ENCODE measurements at places on chromosomes 4 and X.

DNA sequence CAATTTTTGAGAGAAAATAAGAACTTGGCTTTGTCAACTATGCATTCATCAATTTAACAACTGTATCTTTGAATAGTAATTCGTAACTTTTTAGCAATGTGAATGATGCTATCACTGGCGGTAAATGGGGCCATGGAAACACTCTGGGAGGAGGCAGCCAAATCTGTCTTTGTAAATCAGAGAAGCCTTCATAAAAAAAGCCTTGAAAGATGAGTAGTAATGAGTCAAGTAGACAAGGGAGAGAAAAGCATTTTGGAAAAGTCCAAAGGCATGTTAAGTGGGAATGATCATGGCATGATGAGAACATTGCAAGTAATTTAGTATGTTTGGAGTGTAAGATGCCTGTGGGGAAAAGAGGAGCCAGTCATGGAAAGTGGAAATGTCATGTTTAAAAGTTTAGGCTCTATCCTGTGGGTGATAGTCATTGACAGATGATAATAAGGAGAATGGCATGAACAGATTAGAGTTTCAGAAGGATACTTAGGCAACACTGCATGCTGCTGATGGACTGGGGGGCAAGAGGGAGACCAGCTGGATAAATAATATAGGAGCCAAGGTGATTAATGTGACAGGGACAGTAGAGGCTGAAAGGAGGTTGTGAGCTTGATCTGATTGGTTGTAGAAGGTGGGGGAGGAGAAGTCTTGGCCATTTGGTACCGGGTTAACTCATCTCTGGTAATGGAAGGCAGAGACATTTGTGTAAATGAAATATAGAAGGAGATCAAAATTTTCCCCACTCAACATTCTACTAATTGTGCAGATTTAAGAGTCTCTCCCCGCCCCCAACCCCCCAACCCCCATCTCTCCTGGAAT, 16.3 kb downstream of the SPRY1 start:
- H3K27me3 ChIP-seq, result no peaks in the 10 kb centered on the region
- peak overlapping the region; percentile 76 for H3K27ac ChIP-seq
- no peaks in the 10 kb centered on the region for H3K36me3 ChIP-seq
- no peak for DNase-seq
- peaks cover 52% of the 10 kb centered on the region for H3K4me1 ChIP-seq

DNA sequence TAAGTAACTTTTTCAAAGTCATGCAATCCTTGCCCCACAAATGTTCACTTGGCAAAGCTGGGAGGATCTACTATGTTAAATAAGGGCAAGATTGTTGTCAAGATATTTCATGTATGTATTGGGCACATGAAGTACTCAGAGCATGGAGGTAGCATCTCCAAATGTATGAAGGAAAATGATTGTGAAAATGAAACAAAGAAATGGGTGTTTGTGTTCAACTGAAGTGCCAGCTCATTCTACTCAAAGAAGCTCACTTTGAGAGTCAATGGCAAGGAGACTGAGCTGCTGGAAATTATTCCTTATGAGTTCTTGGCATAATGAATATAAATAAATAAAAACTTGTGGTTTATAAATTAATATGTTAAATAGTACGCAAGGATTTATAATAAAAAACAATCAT, 124.5 kb upstream of the ARSJ start:
- H3K27ac ChIP-seq, result no peak overlapping the region
- H3K27me3 ChIP-seq, result no peaks in the 10 kb centered on the region
- no peaks in the 10 kb centered on the region for H3K36me3 ChIP-seq
- no peak for DNase-seq
- H3K4me3 ChIP-seq, result no peak overlapping the region

- DNase-seq, result no peak
- H3K27ac ChIP-seq, result peak overlapping the region; percentile 91
- H3K36me3 ChIP-seq, result peaks cover 49% of the 10 kb centered on the region
- H3K4me1 ChIP-seq, result peaks cover 46% of the 10 kb centered on the region
- peak overlapping the region; percentile 90 for H3K4me3 ChIP-seq
Observed at GRCh38 chr4:4542774-4543485, 1.1 kb upstream of the STX18 start.

DNA sequence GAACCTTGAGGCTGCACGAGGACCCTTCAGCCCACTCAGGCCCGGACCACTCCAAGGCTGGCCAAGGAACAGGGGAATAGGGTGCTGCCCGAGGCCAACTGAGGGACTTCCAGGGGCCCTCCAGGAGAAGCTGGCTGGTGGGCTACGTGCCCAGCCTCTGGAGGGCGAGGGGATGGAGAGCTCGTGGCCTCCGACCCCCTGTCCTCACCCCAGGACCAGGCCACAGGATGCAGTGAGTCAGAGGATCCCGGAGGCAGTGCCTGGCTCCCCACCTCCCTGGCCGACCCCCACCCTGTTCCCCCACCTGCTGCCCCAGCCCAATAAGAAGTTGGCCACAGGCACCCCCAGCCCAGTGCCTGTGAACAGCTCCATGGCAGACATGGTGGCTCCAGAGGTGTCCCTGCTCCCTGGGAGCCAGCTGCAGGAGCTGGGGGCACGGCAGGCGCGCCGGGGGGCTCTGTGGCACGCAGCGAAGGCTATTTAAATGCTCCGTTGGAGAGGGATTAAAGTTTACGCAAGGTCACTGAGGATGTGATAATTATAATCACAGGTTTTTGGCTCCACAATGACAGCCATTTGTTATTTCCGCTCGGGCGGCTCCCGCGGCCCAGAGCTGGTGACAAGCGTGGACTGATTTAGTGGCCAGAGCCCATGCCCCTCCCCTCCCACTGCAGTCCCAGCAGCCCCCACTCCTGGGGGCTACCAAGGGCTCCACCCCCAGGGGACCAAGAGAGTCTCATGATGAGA, 95.7 kb upstream of the NKX1-1 start:
- H3K27me3 ChIP-seq, result peaks cover 3% of the 10 kb centered on the region
- H3K4me1 ChIP-seq, result no peaks in the 10 kb centered on the region
- peak; percentile 19 for DNase-seq

Measured in activated T-cell treated with anti-CD3 and anti-CD28 coated beads, Interleukin-2, amount 50 U/mL, for 24 hours (primary cell).